Right atrium auricular region (tissue), 2 donors: ENCODE measurements at places on chromosomes 13 and 19. TPM values are rescaled to one million over a fixed set of nuclear protein-coding genes. Genes with fewer than 3 reads are reported as not detected.

OSCAR gene
- total RNA-seq = not detected

DNA sequence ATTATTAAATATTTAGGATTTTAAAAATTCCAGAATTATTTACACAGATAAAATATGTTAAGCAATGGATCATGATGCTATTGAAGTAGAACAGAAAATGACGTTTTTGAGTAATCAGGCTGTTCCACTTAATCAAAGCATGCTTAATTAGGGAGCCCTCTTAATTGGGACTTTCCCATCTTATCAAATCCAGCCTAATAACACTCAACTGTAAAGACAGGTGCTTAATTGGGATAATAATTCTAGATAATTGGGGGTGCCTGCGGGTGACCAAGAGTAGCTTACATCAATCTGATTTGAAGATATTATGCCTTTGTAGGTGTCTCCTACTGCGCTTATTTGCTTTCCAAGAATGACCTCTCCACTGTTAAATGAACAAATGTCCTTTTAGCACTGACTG lies 742.2 kb upstream of the SLITRK6 start:
- DNase-seq = no peak

DNA sequence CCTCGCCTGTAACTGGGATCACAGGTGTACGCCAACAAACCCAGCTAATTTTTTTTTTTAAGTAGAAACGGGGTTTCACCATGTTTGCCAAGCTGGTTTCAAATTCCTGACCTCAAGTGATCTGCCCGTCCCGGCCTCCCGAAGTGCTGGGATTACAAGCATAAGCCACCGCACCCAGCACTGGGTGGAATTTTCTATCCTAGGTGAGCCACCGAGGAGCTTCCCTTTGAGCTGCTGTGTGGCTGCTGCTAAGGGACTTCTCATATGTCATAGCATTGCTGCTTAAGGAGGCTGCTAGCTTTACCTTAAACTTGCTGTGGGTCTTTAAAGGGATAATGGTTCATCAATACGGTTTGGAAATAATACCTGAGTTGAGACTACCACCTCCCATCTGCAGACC lies 2.9 kb upstream of the AMER2 start:
- no peak for DNase-seq

DNA sequence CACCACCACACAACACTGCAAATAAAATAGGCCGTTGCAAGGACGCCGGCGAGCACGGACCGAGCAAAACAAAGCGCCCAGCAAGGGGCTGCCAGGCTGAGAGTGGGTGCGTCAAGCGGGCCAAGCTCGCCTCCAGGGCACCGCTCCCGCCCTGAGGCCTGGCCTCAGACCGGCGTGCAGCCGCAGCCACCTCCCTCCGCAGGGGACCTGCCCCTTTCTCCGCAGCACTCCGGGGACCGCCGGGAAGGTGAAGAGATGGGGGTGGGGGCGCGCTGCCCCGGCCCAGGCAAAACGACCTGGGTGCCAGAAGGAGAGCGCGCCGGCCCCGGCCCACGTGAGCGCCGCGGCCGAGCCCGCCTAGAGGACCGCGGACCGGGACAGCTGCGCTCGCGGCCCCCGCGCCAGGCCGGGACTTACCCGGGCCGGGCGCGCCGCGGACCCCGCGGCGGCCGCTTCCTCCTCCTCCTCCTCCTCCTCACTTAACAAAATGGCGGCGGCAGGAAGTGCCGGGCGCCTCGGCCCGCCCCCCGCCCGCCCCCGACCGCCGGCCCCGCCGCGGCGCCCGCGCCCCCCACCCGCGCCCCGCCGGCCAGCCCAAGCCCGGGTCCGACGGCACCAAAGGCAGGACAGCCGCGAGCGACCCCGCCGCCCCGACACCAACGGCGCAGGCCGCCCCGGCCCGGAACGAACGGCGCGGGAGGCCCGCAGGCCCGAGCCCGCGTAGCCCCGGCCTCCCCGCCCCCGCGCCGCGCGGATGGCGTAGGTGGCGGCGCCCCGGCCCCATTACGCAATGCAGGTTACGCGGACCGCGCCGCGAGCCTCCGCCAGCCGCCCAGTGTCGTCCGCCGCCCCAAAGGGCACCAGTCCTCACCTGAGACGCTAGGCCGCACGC lies 674 bp downstream of the BRD4 start:
- no peak for DNase-seq

- no peak for DNase-seq
Observed at GRCh38 chr13:49997955-49998354, 1.1 kb downstream of the TRIM13 start.

GRCh38 chr13:20190481-20191310 lies 2.0 kb downstream of the GJB2 start:
- no peak for DNase-seq

- DNase-seq = no peak
Observed at GRCh38 chr13:29707876-29708543, 112.5 kb upstream of the SLC7A1 start.
